ENCODE measurements at places on chromosomes 12 and 14.

DNA sequence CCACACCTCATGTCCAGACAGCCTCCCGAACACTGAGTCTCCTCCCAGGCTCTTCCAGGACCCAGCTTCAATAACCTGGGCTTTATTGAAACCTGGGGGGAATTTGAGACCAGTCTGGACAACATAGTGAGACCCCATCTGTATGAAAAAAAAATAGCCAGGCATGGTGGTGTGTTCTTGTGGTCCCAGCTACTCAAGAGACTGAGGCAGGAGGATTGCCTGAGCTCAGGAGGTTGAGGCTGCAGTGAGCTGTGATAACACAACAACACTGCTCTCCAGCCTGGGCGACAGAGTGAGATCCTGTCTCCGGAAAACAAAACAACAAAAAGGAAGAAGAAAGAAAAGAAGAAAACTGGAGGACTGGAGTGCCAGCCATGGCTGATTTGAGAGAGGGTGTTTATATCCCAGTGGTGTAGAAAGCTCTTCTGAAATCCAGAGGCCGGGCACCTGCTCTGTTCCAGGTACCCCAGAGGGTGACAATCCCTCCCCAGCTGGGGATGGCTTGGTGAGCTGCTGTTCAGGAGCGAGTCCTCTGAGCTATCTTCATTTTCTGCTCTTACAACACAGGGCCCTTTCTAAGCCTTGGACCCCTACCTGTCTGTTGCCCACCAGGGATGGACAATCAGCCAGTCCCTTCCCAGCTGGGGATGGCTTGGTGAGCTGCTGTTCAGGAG lies 6.0 kb upstream of the PGF start:
- no peaks in the 10 kb centered on the region for H3K27me3 ChIP-seq
- H3K4me1 ChIP-seq, result peaks cover 20% of the 10 kb centered on the region
- no peaks in the 10 kb centered on the region for H3K36me3 ChIP-seq
- H3K4me3 ChIP-seq, result no peak overlapping the region

DNA sequence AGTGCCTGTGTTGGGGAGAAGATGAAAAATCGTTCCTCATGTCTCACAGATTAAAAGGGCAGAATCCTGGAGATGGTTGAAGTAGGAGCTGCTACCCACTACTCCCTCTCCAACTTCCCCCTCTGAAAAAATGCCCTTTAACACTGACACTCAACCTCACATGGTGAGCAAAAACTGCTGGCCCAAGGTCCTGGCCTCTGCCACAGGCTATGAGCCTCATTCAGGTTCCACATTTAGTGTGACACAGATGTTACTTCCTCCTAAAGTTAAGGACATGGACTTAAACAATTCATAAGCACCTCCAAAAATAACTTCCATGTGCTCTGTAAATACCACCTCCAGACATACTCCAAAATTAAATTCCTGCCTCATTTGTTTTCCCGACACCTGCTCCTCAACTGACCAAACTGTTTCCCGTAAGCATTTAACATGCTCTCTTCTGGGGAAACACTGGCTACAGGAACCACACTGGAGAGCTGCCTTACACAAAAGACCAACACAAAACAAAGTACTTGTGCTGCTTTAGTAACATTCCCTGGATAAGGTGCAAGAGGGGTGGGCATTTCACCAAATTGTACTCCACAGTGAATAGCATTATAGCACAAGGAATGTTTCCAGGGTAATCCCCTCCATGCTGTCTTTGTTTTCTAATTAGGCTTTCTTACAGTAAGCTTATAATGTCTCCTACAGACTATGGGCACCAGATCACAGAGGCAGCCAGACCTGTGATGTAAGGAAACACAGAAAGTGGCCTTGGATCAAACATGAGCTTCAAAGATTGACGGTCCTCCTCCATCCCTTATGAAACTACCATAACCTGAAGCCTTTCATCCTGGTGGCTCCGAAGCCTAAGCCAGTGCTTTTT lies 57.0 kb downstream of the PHLDA1 start:
- no peak overlapping the region for H3K4me3 ChIP-seq
- no peaks in the 10 kb centered on the region for H3K27me3 ChIP-seq
- peak; percentile 95 for DNase-seq
- peak overlapping the region; percentile 26 for H3K27ac ChIP-seq
- peaks cover 62% of the 10 kb centered on the region for H3K4me1 ChIP-seq

DNA sequence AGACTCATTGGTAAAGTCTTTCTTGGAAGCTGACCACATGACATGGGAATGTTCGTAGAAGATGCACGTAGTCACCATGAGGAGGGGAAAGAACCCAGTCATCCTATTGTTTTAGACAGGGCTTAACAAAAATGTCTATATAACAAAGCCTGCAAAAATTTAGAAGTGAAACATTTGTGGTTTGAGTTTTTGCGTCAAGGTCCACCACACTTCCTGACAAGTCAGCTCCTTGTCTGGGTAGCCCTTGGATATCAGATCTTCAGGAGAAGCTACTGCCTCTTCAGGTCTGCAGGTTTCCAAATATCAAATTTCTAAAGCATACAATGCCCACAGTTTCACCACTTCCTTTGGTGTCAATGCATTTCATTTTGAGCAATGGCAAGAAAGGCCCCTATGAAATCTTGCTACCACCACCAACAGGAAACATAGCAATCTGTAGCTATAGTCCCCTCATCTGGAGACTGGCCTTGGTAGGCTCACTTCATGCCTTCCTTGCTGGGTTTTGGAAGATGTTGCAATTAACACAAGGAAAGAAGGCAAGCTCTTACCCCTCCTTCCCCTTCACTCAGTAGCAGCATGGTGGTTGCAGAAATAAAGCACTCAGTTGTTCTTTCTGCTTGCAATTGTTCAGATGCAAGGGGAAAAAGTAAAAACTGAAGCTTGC lies 235.2 kb downstream of the PCNX1 start:
- H3K27me3 ChIP-seq, result no peaks in the 10 kb centered on the region
- H3K36me3 ChIP-seq, result no peaks in the 10 kb centered on the region
- H3K27ac ChIP-seq, result peak overlapping the region; percentile 37
- H3K4me3 ChIP-seq, result peak overlapping the region; percentile 20
- DNase-seq, result peak; percentile 53

DNA sequence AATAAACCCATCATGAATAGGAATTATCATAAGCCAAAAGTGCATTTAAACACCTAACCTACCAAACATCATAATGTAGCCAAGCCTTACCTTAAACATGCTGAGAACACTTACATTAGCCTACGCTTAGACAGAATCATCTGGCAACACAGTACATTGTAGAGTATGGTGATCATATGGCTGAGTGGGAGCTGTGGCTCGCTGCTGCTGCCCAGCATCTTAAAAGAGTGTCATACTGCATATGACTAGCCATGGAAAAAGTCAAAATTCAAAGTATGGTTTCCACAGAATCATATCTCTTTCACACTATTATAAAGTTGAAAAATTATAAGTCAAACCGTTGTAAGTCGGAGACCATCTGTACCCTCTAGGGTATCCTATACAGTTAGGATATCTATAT lies 32.0 kb upstream of the PRPF39 start:
- no peak overlapping the region for H3K27ac ChIP-seq
- H3K4me1 ChIP-seq, result peaks cover 3% of the 10 kb centered on the region
- H3K4me3 ChIP-seq, result no peak overlapping the region

DNA sequence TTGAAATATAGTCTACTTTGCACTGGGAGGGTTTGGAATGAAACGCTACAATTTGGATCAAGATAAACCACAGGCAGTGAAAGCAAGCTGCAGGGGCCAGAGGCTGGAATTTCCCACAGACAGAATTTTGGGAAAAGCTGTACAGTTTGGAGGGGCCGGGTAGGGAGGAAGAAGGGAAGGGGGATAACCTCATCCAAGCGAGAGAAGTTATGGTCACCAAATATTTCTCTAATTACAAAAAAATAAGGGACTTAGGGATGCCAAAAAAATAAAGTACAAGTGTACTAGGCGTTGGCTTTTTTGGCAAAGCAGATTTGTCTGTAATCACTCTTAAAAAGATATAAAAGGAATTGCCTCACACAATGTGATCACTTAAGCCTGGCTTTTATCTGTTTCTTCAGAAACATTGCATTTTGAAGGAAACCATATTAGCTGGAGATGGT lies 31.2 kb upstream of the ADGRD1 start:
- H3K4me3 ChIP-seq, result no peak overlapping the region
- H3K36me3 ChIP-seq, result no peaks in the 10 kb centered on the region
- no peaks in the 10 kb centered on the region for H3K4me1 ChIP-seq
- no peak overlapping the region for H3K27ac ChIP-seq

DNA sequence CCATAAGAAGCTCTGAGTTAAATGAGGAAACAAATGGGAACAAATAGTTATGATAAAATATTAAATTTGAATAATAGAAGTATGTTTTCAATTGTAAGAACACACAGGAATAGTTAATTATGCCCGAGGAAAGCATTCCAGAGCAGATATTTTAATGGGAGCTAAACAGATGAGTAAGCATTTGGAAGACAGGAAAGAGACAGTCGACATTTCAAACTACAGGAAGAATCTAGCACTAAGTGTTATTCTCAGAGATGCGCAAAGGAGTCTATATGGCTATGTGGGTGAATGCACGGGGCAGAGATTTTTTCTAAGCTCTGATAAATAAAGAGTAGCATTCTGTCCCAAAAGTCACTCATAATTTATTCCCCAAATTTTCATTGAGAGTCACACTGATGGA lies 64.5 kb upstream of the SSTR1 start:
- H3K4me1 ChIP-seq, result no peaks in the 10 kb centered on the region
- no peaks in the 10 kb centered on the region for H3K27me3 ChIP-seq
- no peak overlapping the region for H3K4me3 ChIP-seq
- no peaks in the 10 kb centered on the region for H3K36me3 ChIP-seq

GRCh38 chr12:39095636-39096330 lies 190.4 kb upstream of the CPNE8 start:
- H3K27me3 ChIP-seq, result no peaks in the 10 kb centered on the region
- no peak overlapping the region for H3K27ac ChIP-seq
- no peak for DNase-seq
- no peaks in the 10 kb centered on the region for H3K4me1 ChIP-seq
- H3K36me3 ChIP-seq, result no peaks in the 10 kb centered on the region
- H3K4me3 ChIP-seq, result no peak overlapping the region

DNA sequence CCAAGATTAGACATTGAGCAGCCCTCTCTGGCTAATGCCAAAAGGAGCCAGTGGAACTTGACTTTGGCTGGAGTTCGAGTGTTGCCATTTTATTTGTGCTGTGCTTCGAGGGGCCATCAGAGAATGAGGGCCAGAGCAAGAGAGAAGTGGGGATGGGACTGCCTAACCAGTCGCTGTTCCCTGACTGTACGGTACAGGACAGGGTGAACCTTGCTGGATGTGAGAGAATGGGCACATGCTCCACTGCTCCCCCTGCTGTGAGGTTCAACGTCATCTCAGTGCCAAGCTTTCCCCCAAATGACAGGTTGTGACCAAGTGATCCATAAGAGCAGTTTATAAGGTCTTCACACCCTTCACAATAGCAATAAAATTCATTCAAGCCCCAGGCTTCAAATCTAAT lies 55.1 kb upstream of the BCL11B start:
- H3K27me3 ChIP-seq, result no peaks in the 10 kb centered on the region
- no peak for DNase-seq
- H3K4me1 ChIP-seq, result no peaks in the 10 kb centered on the region
- no peaks in the 10 kb centered on the region for H3K36me3 ChIP-seq

DNA sequence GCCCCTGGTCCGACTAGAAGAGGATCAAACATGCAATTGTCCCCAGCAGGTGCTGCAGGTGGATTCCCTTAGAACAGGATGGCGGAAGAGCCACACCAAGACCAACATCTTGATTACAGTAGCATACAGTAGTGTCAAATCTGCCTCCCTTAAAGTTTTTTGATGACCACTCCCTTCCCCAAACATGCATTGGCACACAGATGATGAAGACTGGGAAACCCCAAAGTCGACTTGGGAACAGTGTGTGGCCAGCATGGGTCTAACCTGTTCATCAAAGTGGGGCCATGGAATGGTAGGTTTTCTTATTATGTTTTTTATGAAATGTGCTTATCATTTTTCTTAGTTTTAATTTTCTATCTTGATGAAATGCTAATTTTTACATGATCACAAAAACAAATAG lies 8.8 kb downstream of the PLXNC1 start:
- H3K27ac ChIP-seq, result peak overlapping the region; percentile 39
- H3K4me1 ChIP-seq, result peaks cover 26% of the 10 kb centered on the region
- no peak for DNase-seq
- no peak overlapping the region for H3K4me3 ChIP-seq
- peaks cover 2% of the 10 kb centered on the region for H3K36me3 ChIP-seq

DNA sequence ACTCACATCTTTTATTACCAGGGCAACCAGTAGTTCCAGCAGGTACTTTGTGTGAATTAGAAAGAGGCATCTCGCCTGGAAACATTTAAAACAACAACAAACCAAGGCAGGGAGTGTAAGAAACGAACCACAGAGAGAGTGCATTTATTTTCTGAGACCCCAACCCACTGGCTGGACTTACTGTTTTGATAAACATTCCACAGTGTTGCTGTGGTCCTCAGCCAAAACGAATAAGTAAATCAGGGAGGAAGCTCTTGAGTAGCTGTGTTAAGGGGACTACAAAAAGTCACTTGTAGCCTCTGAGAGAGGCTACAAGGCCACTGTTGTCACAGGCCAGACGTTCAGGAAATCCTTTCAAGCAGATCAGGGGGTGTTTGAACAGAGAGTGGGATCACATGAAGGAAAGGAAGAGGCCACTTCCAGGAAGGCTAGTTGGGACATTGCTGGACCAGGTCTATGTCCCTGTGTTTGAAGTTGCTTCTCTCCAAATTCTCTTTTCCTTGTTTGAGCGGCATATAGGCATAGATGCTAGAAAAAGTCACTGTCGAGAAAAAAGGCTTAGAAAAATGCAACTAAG lies 33.8 kb downstream of the DMAC2L start:
- no peak for DNase-seq
- H3K4me3 ChIP-seq, result no peak overlapping the region
- no peaks in the 10 kb centered on the region for H3K36me3 ChIP-seq
- no peaks in the 10 kb centered on the region for H3K4me1 ChIP-seq
- no peaks in the 10 kb centered on the region for H3K27me3 ChIP-seq
- H3K27ac ChIP-seq, result no peak overlapping the region

- H3K4me3 ChIP-seq, result no peak overlapping the region
- H3K27me3 ChIP-seq, result no peaks in the 10 kb centered on the region
- DNase-seq, result no peak
- H3K27ac ChIP-seq, result no peak overlapping the region
Observed at GRCh38 chr12:19304149-19304750, 135.0 kb upstream of the AEBP2 start.

DNA sequence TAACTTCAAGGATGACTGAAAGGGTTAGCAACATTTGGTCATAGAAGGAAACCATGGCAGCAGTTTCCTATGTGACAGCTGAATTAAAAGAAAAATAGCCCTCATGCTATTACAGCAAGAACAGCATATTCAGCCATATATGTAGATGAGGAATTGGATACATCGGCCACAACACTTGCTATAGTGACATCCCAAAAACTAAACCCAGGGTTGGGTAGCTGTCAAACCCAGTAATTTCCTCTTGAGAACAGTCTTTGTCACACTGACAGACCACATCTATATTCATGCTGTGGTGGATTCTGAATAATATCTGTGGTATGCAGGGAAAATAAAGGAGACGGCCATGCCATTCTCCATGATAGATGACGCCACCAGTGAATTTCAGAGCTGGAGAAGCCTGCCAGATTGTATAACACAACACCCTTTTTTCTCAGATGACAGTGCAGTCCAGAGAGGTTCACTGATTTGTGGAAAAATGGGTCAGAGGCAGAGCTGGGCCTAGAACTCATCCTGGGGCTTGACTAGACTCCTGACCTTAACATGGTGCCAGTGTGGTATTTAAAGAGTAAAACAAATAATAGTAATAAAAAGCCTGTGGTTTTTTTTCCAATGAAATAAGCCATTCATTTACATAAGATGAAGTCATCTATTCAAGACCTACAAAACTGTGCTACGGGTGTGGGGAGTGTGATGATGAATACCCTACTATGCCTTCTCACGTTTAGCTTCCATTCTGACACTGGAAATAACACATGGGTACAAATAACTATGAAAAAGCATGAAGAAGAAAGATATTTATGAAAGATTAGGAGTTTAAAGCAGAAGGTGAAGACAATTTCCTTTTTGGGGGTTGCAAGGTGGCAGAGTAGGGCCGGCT lies 32.3 kb downstream of the EFCAB11 start:
- peaks cover 10% of the 10 kb centered on the region for H3K36me3 ChIP-seq
- H3K4me3 ChIP-seq, result no peak overlapping the region
- no peaks in the 10 kb centered on the region for H3K27me3 ChIP-seq
- DNase-seq, result no peak
- H3K4me1 ChIP-seq, result no peaks in the 10 kb centered on the region

All from CD14-positive monocyte (primary cell).